DND-41 (cell line): ENCODE measurements at places on chromosomes 16 and 17.

GRCh38 chr16:20385844-20386832, 18.4 kb downstream of the PDILT start:
- peak; percentile 54 for DNase-seq

GRCh38 chr16:85125570-85126393, 13.5 kb upstream of the CIBAR2 start:
- DNase-seq, result no peak

- no peak for DNase-seq
These were observed 65.4 kb downstream of the C16orf78 start for GRCh38 chr16:49439050-49439449.

DNA sequence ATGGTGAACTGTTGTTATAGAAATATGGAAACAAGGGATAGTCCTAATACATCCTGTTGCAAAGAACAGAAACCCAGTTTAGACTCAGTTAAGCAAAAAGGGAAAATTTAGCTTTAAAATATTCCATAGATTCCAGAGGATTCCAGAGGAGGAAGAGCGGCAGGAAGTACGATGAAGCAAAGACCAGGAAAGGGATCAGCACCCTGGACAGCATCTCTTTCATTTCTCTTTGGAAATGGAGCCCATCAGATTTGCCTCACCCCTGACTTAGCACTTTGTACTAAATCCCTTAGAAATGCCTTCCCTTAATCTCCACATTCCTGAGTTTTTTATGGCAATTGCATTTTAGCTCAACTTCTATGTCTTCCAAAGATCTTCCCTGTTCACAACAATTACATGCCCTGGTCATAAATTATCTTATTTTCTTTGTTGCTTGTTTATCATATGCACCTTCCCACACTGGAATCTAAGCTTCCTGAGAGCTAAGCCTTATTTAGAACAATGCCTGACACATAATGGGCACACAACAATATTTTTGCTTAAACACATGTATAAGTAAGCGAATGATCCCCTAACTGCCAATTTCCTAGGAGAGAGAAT, 150.0 kb upstream of the RBFOX1 start:
- peak; percentile 18 for DNase-seq

- peak; percentile 71 for DNase-seq
These were observed 3.4 kb downstream of the SLC38A10 start for GRCh38 chr17:81291662-81292061.

GRCh38 chr17:70251706-70252105, 82.4 kb downstream of the KCNJ2 start:
- no peak for DNase-seq

- peak; percentile 30 for DNase-seq
These were observed 35.0 kb downstream of the NMT1 start for GRCh38 chr17:45096141-45096540.

DNA sequence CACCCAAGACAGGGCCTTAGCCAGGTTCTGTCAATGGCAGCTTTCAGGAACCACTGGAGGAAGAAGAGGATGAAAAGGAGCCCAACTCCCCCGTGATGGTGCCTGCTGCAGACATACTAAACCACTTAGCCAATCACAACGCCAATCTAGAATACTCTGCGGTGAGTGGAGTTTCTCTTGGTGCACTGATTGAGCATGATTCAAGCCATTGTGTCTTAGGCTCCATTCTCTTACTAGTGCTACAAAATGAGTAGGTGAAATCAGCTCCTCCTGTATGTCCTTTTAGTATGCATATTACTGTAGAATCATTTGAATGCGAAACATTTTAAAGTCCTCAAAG, 1.4 kb downstream of the SETD6 start:
- DNase-seq, result no peak

DNA sequence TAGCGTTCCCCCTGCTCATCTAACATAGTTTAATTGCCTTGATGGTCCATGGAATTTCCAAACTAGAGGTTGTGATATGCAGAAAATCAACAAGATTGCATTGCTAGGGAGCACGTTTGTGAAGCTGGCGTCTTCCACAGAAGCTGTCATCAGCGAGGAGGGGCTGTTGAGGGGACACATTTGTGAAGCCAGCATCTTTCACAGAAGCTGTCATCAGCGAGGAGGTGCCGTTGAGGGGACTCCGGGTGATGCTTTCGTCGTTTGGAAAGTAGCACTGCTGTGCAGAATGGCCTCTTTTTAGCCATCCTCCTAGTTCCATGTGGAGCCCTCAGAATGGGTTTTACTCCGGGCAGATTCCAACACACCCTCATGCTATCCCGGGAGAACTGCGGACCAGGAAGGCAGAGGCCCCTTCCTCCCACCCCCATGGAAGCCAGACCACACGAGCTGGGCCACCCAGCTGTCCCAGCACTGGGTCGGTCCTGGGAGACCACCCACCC, 119.6 kb upstream of the CHMP6 start:
- DNase-seq, result no peak

DNA sequence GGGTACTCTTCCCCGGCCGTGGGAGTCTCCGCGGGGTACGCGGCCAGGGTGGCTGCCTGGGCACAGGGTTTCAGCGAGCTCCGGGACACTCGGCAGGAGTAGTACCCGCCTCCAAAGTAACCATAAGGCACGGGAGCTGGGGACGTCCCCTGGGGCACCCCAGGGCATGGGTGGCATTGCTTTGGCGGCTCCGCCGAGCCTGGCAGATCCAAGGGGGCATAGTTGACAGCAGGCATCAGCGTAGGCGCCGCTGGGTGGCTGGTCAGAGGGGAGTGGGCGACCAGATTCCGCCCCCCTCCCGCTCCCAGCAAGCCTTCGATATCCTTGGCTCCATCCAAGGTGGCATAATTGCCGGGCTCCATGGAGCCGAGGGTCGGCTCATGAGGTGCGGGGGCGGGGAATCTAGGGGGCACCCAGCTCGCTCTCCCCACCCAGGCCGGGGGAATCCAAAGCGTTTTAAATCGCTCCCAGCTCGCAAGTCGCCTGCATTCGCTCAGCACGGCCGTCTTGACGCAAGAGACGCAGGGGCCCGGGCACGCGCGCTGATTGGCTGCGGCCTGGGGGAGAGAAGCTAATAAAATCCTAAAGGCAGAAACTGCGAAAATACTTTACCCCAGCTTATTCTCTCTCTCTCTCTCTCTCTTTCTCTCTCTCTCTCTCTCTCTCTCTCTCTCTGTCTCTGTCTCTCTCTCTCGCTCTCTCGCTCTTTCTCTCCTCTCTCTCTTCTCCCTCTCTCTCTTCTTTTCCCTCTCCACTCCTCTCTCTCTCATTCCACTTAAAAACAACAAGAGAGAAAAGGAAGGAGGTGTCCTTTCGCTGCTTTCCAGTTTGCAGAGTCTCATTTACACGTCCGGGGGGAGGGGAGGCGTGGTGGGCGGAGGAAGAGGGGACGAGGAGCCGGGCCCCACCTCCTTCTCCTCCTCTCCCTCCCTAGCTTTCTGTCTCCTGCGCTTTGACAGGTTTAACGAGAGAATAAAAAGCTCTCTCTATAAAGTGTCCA, at the start of gene HOXB13:
HOXB13 (minus strand) TSS at position 519 of the 1,000 bp plus-strand sequence; CDS start at position 362, 157 bp downstream.
- DNase-seq, result no peak

DNA sequence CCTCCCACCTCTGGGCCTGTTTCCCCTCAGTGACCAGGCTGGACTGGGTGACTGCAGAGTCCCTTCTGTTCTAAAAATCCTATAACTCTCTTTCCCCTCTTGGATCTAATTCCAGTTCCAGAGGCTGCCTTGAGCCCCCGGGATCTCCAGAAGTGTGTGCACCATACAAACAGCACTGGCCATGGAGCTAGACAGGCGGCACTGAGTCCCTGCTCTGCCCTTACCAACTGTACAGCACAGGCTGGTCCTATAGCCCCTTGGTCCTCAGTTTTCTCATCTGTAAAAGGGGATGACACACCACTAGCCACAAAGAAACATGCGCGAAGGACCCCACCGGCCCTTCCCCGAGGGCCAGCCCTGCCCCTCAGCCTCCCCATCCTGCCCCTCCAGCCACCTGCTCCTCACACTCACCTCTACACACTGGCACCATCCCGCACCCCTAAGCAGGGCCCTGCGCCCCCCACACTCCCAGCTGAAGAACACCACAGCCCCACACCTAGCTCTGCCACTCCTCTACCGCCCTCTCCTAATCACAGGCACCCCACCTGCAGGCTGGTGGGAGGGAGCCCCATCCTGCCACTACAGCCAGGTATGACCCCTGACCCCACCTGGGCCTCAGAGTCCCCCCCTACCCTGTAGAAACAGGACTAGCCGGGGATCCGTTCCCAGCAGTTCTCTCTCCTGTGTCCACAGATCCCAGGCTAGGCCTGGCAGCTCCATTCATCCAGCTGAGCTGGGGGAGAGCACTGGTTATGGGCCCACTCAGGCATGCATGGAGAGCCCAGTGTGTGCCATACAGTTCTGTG, 913 bp upstream of the KRT16 start:
- no peak for DNase-seq

DNA sequence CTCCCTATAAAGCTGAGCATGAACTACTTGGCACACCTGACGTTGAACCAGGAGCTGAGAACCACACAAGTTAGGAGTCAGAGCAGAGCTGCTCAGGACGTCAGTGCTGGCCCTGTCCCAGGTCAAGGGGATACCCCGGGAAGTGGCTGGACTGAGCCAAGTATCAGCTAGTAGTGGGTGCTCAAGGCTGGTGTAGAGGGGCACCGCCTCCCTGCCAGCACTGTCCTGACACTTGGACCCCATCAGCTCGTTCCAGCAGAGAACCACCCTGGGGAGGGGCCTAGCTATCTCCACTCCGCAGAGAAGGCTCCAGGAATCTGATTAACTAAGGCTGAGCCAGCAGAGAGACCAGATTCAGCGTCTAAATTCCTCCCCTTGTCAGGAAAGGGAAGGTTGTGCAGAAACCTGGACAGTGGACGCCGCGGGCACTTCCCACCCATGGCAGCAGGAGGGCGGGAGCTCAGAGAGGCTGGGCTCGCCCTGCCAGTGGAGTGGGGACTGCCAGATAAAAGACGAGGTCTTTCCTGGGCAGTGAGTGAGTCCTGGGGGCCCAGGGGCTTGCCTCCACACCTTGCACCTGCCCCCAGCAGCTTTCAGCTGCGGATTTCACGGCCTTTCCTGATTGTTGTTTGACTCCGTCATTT, 21.0 kb downstream of the C16orf90 start:
- DNase-seq, result no peak

GRCh38 chr17:51006601-51007000, 114.1 kb downstream of the SPAG9 start:
- no peak for DNase-seq

- no peak for DNase-seq
These were observed 75.2 kb upstream of the HSBP1 start for GRCh38 chr16:83732536-83732935.
